ENCODE measurements at places on chromosomes 1 and 21.

DNA sequence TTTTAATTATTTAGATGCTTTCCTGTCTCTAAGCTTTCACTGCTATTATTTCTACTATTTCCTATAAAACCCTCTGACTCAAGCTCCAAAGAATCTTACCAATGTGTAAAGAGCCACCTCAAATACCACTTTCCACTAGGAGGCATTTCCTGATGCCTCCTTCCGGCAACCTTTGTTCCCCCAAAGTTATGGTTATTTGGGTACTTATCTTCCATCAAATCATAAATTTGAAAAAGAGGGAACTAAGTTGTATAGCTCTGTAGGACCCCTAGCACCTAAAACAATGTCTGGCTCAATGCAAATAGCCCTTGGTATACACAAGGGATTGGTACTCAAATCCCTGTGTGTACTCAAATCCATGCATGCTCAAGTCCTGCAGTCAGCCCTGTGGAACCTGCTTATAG lies 79.6 kb downstream of the NME7 start:
- DNase-seq: no peak

- no peak for DNase-seq
Measured at GRCh38 chr1:108121358-108122143, 78.6 kb downstream of the SLC25A24 start.

DNA sequence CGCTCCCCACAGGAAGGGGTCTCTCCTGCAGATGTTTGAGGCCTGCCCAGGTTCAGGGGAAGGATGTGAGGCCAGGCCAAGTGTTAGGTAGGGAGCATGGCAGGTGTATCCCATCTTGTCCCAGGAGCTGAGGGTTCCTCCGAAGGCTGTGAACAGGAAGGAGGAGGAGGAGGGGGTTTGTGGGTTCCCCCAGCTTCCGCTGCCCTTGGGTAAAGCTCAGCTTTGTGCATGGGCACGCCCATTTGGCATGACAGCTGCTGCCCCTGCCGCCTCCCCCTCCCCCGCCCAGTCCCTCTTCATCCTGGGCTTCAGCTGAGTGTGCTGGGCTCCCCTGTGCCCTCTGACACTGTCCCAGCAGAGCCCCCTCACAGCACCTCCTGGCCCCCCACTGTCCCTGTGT lies 25.5 kb downstream of the TNFRSF8 start:
- DNase-seq: no peak

- DNase-seq: no peak
Measured at GRCh38 chr1:153404768-153405167, 11.6 kb upstream of the S100A7A start.

GRCh38 chr1:244273845-244274619 lies 177.7 kb downstream of the ADSS2 start:
- peak; percentile 10 for DNase-seq

- no peak for DNase-seq
Measured at GRCh38 chr1:119670898-119671297, 22.8 kb upstream of the ZNF697 start.

DNA sequence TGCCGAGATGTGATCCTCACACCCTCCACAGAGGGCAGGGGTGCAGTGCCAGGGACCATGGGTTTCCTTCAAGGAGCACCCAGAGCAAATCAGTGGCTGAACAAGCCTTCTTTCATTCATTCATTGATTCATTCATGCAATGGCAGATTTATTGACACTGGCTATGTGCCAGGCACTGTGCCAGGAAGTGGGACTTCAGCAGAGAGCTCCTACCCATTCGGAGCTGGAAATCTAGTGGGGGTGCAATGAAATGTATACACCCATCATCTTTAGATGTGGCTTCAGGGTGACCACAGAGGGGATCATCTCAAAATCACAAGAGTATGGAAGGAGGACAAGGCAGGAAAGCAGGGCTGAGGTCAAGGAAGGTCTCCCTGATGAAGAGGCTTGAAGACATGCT lies 18.9 kb downstream of the SLC6A9 start:
- DNase-seq: no peak

DNA sequence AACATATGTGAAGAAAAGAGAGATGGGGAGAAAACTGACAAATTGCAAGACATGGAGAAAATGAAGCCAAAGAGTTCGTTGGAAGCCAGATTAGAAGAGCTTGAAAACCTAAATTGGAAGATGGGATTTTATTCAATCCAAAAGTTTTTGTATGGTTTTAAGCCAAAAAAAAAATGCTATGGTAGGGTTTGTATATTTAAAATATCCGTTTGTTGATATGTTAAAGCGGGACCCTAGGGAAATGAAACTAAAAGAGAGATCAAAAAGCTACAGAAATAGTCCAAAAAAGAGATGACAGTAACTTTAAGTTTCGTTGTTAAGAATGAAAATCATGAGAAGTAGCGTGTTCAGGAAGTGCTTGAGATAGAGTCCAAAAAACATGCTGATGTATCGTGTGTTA lies 617.7 kb upstream of the ADGRL2 start:
- no peak for DNase-seq

DNA sequence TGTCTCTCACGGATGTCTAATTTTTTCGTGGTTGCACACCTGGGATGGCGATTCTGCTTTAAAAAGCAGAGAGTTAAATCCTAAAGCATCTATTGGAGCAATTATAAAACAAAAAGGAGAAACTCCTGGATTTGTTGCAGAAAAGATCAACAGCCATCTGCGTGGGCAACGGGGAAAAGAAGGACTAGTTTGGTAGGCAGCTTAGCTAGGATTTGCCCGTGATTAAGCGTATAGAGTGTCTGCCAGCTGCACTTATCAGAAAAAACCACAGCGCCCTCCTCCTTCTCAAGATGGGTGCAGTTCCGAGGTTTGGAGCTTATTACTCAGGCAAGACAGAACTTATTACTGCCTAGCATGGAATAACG lies 526 bp upstream of the SLC25A24 start:
- peak; percentile 39 for DNase-seq

- no peak for DNase-seq
Measured at GRCh38 chr1:157382351-157382750, 170.0 kb downstream of the FCRL5 start.

DNA sequence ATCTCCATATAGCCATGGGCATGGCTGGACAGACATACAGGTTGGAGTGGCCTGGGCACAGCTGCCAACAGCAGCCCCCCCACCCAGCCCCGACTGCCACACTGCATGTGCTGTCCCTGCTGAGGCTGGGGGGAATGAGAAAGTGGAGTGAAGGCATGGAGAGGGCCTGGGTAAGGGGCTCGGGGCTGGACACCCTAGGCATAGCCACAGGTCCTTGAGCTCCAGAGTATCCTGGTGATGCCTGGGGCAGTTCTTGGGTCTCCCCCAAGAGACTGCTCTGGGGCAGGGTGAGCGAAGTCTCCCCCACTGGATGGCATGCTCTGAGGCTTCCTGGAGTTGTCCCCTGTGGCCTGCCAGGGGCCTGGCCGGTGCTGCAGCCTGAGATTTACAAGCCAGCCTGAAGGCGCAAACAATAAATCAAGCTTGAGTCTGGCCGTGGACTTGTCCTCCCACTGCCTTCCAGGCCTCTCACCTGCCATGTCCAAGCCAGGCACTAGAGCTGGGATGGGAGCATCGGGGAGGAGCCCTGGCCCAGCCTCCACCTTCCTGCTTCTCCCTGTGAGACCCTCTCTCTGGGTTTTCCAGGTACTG lies 53.6 kb downstream of the FOXO6 start:
- DNase-seq: no peak

GRCh38 chr1:69645477-69645876 lies 77.8 kb downstream of the LRRC7 start:
- DNase-seq: no peak

DNA sequence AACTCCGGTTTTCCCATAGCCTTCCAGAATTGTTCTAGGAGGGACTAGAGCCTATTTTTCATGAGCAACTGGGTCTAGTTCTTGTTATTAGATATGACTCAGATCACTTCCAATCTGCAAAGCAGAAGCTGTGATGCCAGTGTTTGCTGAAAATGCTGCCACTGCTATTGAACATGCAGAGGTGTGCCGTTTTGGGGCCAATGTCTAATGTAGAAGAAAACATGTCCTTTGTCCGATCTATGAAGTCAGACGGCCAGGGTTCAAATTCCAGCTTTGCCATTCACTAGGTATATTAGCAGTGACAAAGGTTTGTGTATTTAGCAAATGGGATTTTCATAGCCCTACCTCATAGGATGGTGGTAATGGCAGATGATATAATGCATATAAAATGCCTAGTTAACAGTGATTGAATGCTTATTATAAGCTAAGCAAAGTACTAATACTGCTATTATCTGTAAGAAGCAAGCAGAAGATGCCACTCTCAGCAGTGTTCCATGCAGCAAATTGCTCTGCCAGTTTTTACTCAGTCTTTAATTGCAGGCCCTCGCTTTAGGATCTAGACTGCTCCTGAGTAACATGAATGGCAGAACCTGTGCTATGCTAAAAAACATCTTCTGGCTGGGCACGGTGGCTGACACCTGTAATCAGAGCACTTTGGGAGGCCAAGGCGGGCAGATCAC lies 40.1 kb upstream of the CXADR start:
- no peak for DNase-seq

DNA sequence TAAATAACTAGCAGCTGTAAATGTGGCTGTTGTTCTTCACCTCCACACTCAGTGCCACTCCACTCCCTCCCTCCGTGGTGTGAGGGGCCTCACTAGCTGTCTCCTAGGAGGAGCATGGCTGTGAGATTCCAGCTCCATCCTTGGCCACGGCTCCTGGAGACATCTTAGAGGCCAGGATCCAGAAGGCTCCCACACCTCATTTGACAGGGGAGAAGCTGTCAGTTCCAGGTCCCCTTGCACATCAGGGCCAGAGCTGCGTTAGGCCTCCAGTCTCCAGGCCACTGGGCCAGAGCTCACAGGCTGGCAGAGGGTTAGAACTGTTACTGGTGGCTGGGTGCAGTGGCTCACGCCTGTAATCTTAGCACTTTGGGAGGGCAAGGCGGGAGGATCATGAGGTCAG lies 15.0 kb downstream of the PCSK9 start:
- DNase-seq: no peak

- no peak for DNase-seq
Measured at GRCh38 chr1:6183520-6183989, 3.4 kb upstream of the CHD5 start.

- DNase-seq: no peak
Measured at GRCh38 chr21:27487676-27488075, 520.8 kb upstream of the ADAMTS5 start.

DNA sequence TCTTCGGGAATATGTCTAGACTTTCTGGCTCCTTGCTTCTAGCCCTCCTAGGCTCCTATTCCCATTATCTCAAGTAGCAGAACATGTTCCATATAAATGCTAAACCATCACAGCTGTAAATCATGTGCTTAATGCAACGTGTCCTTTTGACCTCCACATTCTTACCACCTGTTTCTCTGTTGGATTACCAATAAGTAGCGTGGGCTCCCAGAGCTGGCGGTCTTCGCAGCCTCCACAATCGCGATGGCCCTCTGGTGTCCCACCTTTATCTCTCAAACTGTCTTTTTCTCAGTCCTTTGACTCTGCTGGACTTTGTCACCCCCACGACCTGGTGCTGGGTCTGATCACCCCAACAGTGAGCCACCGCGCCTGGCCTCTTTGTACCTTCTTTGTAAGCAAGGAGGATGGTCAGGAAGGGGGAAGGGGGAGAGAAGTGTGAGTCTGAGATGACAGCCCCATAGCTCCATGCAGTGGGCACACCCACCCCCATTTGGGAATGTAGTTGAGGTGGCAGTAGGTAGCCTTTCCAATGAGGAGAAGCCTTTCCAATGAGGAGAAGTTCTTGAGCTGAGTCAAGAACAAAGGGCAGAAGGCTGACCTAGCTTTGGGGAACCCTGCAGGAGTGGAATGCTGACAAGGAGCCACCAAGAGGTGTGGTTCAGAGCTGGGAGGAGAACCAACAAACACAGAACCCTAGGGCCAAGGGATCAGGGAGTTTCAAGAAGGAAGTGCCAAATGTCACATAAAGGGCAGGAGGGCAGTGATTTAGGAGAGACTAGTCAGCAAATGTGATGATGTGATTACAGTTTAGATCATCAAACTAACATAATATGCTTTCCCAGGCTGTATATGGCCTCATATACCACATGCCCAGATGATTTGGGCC lies 14.2 kb downstream of the TRAF5 start:
- DNase-seq: no peak

GRCh38 chr1:173581383-173582079 lies 21.3 kb downstream of the SLC9C2 start:
- DNase-seq: no peak

DNA sequence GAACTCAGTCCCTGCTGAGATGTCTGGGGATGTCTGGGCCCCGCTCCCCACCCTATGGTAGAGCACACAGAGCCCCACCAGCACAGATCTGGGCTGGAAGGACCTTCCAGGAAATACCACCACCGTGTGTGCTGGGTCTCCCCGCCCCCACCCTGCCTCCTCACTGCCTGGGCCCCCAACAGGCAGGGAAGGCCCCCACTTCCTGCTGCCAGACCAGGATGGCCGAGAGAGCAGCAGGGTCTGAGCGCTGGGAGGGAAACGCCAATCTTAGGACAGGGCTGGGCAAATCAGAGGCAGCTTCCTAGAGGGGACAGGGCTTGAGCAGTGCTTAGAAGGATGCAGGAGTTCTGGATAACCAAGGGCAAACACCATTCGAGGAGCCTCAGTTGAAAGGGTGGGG lies 11.9 kb downstream of the ADGRB2 start:
- no peak for DNase-seq

DNA sequence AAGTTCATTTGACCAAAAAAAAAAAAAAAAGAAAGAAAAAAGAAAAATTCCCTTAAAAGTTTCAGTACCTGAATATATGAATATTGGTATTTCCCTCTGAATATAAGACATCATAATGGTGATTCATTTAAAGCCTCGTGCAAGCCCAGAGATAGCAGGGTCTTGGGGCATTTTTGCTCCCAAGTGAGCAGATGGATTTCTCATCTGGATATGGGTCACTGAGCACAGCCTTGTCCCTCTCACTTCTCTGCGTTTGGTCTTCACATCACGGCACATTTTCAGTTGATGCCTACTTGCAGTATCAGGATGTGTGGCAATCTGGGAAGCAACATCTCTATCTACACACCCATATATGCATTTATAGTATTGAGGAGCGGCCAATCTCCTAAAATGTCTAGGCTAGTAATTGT lies 12.7 kb downstream of the CD58 start:
- DNase-seq: no peak

GRCh38 chr1:178237121-178237520 lies 143.2 kb downstream of the RASAL2 start:
- no peak for DNase-seq

DNA sequence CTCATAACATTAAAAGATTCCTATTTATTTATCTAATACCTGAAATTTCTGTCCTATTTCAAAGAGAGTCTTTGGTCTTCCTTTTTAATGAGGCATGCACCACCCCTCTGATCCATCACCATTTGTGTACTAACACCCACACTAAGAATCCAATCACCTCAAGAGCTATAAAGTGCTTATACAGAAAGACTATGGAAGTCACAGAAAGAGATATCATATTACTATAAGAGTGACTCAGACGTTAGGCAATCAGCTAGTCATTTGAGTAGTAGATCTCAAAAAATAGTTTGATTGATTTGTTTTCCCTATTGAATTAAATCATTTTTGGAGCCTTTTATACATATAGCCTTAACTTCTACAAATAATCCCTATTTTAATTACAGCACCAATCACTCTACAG lies 46.1 kb downstream of the NME7 start:
- no peak for DNase-seq

GRCh38 chr21:39040494-39041110 lies 142.6 kb downstream of the PSMG1 start:
- no peak for DNase-seq
